ENCODE measurements at places on chromosomes 2 and 18.

DNA sequence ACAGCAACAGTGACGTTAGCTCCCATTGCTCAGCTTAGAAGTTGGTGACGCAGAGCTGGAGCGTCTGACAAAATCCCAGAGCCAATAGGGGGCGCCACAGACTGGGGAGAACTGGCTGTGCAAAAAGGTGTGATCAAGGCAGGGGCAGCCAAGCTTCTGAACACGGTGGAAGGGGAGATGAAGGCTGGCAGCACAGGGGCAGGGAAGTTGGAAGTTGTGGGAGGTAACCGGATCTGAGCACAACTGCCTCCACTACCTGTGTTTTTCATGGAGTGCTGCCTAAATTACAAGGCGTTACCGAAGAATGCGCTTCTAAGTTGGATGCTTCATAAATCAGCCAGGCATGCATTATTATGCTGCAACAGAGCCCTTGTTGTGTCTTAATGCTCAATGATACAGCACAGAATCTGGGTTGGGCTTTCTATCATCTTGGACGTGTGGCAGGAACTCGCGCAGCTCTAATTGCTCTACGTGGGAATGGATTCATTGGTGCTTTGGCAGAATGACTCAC, 370.0 kb downstream of the SLC4A3 start:
- no peak for DNase-seq

- no peak for DNase-seq
Measured at GRCh38 chr2:11784747-11785610, 38.5 kb downstream of the LPIN1 start.

GRCh38 chr18:24190590-24190989, 51.7 kb downstream of the CABYR start:
- no peak for DNase-seq

GRCh38 chr2:240396623-240397541, 38.6 kb upstream of the GPC1 start:
- no peak for DNase-seq

Data from inflammatory macrophage treated with lipopolysaccharide for 4 hours (primary cell).